ENCODE measurements at places on chromosomes 16 and 17.
A peak's percentile ranks its signal among the peaks of the same experiment; 100 is the strongest.

DNA sequence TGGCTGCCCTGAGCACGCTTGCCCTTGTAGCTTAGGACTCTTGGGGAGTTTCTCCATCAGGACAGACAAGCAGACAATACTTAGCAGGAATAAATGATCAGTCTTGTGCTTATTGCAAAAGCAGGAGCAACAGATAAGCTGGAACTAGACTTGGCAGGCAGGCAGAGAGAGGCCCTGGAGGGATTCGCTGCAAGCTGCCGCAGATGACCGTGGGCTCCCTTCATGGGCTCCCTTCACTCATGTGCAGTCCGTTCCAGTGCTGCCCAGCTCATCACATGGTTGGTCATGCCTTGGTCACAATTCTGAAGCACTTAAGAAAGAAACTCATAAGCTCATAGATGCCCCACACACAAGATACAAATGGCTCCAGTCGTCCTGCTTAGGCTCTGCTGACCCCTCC, 2.4 kb upstream of the SLC5A10 start:
- no peak for DNase-seq

DNA sequence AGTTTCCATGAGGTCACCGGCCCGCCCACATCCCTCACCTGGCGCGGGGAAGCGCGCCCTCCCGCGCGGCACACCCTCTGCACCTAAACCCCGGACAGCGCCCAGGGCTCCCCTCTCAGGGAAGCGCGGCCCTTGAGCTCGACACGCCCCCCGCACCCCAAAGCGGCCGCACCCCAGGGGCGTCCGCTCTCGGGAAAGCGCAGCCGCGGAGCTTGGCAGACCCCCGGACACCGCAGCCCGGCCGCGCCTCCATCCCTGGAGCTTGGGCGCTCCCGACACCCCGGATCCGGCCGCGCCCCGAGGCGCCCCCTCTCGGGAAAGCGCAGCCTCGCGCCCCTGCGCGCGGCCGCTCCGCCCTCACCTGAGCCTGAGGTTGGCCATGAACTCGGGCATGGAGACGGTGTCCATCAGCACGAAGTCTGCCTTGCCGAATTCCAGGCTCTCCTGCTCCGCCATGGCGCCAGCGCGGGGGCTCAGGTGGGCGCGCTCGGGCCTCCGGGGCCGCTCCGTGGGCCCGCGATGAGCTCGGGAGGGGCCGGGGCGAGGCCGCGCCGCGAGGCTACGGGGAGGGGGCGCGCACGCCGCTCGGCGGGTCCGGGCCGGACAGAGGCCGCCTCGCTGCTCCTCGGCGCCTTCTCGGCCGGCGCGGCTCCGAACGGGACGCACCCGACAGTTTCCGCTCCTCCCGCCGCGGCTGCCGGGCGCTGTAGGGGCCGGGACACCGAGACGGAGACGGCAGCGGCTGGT, at the start of gene MYO1D:
Gene MYO1D, minus strand, starts transcription at position 708 of the 747 bp plus-strand sequence. Its CDS starts 252 bp downstream, at position 456.
- DNase-seq, result peak; percentile 72

- DNase-seq, result peak; percentile 86
These were observed 7.9 kb downstream of the KDM6B start for GRCh38 chr17:7841915-7842379.

DNA sequence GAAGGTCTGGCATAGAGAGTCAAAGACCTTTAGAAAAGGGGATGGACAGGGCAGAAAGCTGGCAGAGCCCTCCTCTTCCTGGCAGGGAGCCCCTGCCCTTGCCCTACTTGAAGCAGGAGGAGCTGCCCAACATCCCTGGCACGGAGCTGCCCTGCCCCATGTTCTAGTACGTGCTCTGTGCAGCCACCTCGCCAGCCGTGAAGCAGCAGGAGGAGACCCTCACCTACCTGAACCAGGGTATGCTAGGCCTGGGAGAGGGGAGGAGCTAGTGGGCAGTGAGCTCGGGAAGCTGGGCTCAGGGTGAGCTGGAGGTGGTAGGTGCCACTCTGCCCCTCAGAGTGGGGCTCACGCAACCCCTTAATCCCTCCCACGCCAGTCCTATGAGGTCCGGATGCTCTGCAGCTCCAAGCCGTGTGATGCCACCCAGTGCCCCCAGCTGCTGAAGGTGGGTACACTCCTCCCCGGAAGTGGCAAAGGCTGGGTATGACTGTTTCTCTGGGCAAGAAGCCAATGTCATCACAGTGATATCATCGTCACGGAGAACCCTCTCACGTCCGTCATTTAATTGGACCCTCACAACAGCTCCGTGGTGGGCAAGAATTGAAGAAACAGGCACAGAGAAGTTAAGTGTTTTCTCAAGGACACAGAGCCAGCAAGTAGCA, 12.7 kb upstream of the STAC2 start:
- DNase-seq, result peak; percentile 87

GRCh38 chr16:69796285-69797118, 34.4 kb downstream of the WWP2 start:
- peak; percentile 70 for DNase-seq

GRCh38 chr16:3740934-3741333, 23.6 kb upstream of the TRAP1 start:
- no peak for DNase-seq

DNA sequence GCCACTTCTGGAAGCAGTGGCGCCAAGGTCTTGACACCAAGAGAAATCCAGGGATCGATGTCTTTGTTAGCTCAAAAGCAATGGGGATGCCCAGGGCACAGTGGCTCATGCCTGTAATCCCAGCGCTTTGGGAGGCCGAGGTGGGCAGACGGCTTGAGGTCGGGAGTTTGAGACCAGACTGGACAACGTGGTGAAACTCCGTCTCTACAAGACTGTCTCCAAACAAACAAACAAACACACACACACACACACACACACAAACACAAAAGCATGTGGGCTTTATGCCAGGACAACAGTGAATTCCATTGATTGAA, 22.4 kb upstream of the FAAP100 start:
- no peak for DNase-seq

DNA sequence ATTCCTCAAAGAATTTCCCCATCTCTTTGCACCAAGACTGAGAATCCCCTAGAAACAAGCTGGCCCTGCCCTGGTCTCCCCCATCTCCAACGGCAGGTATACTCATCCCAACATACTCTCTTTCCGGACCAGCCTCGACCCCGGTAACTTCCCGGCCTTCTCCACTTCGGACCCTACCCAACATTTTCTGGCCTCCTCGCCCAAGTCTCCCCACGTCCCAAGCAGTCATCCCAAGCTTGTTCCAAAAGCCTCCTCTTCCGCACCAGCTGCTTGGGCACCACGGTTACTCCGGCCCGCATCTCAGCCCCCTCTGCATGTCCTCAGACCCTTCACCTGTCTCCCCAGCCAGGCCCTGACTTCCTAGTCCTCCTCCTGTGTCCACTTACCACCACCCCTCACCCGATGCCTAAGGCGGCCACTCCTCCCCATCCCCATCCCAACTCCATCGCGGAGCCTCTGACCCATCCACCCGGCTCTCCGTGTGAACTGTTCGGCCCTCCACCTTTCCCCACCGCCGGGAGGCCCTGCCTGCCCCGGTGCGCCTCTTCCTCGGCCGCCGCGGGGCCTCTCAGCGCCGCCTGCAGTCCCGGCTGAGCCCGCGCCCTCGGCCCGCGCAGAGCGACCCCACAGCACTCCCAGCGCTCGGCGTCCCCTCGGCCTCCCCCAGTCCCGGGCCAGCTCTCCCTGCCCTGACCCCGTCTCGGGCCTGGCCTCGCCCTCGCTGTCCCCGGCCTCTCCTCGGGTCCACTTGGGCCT, 994 bp downstream of the PITPNA start:
- DNase-seq, result peak; percentile 23

- no peak for DNase-seq
These were observed 58.5 kb downstream of the IQCK start for GRCh38 chr16:19776565-19776964.

- no peak for DNase-seq
These were observed 7.1 kb downstream of the SETD1A start for GRCh38 chr16:30964574-30965226.

- peak; percentile 73 for DNase-seq
These were observed 3.5 kb upstream of the RPL13 start for GRCh38 chr16:89556750-89557689.

- peak; percentile 77 for DNase-seq
These were observed 102.0 kb downstream of the ITFG1 start for GRCh38 chr16:47358816-47359215.

DNA sequence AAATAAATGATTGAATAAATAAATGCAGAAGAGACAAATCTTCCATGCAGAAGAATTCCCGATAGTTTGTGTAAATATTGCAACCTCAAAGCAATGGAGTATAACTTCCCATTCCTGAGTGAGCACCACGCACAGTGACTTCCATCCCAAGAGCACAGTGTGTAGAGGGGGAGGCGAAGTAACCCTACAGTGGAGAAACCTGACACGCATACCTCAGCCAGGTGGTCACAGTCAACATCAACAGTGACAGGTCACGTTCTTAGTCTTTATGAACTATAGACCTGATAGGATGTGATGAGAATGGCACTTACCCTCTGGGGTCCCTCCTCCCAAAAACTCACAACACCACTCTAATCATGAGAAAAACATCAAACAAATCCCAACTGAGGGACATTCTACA, 111.6 kb downstream of the DYNLRB2 start:
- no peak for DNase-seq

DNA sequence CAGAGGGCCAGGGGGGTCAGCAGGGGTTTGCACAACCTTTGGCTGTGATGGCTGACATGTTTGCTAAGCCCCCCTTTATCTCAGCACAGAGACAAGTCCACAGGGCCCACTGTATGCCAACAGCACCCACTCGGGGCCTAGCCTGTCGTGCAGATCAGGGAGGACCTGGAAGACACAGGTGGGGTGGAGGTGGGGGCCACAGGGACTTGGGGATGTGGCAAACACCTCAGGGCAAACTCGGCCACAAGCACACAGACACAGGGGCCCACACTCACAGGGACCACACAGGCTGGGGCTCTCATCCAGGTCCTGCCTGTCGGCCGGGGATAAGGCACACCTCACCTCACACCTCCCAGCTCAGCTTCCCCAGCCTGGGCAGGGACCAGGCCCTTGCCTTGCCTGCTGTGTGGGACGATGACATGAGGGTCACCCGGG, 87.9 kb downstream of the C16orf78 start:
- no peak for DNase-seq

- no peak for DNase-seq
These were observed 267.4 kb upstream of the PSMD7 start for GRCh38 chr16:74029115-74029792.

GRCh38 chr16:64493709-64494108, 628.2 kb downstream of the CDH11 start:
- DNase-seq, result no peak

GRCh38 chr16:17511340-17511739, 40.6 kb upstream of the XYLT1 start:
- no peak for DNase-seq

GRCh38 chr16:28210979-28211588, 681 bp downstream of the XPO6 start:
- peak; percentile 82 for DNase-seq

- no peak for DNase-seq
These were observed 3.4 kb downstream of the TRADD start for GRCh38 chr16:67156143-67156844.

- DNase-seq, result peak; percentile 70
These were observed 21.2 kb upstream of the LGALS9 start for GRCh38 chr17:27609611-27610303.

DNA sequence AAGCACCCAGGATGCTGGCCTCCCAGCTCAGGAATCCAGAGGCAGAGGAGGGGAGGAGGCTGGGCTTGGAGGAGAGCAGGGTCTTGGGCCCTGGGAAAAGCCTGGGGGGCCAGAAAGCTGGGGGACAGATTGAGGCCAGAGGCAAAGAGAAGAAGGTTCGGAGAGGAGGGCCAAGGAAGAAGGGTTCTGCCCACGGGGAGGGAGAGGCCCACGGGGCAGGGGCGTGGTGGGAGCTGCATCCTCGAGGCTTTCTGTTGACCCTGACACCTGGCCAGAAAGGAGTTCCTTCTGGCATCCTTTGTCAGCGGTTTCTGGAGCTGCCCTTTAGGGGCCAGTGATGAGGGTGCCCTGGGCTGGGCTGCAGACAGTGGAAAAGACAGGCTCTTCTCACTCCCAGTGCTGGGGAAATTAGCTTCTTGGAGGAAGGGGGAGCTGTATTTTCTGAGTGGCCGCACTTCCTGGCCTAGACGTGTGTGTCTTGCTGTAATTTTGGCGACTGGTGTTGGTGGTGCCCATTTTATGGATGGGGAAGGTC, 308.7 kb downstream of the SEC14L1 start:
- DNase-seq, result no peak

- DNase-seq, result no peak
These were observed 47.1 kb downstream of the EPN2 start for GRCh38 chr17:19284005-19284959.

GRCh38 chr16:67311607-67312488, 14.7 kb downstream of the KCTD19 start:
- peak; percentile 100 for DNase-seq

GRCh38 chr17:73301369-73301768, 10.4 kb downstream of the CDC42EP4 start:
- DNase-seq, result no peak

DNA sequence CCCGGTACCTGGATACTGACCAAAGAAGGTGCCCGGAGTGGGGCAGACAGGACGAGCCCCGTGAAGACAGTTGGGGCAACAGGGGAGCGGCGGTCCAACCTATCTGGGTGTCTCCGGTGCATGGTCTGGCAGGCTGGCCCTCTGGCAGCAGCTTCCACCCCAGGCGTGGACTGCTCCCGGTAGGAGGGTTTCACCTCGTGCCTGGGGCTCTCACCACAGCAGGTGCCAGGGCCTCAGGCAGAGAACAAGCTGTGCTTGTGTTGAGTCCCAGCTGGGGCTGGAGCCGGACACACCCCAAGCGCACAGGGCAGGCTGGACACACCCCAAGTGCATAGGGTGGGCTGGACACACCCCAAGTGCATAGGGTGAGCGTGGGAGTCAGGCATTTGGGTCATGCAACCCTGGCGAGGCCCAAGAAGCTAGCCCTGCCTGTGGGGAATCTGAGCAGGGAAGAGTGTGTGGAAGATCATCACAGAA, 1.5 kb upstream of the FBXL16 start:
- DNase-seq, result no peak

GRCh38 chr17:7848131-7848579, 6.7 kb upstream of the TMEM88 start:
- DNase-seq, result no peak

- DNase-seq, result peak; percentile 96
These were observed 29.5 kb upstream of the CDH1 start for GRCh38 chr16:68707340-68708152.

DNA sequence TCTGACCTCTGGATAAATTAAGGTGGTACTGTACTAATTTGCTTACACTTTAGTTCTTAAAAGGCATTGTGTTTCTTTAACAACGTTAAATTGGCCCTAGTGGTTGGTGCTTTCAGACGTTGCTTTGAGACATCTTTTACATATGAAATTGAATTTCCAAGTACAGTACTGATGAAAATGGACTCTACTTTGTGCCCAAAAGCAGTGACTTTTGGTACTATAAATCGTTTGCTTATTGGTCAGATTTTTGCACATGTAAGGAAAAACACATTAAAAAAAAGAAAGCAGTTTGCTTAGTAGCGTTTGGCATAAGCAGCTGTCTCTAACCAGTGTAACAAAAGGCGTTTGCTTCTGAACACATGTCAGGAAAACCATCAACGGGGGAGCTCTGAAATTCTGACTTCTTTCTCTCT, 139.6 kb downstream of the CDK5R1 start:
- DNase-seq, result no peak

- peak; percentile 97 for DNase-seq
These were observed 36.7 kb downstream of the TK2 start for GRCh38 chr16:66513111-66513723.

GRCh38 chr17:31561469-31562375, 170.2 kb downstream of the RAB11FIP4 start:
- peak; percentile 71 for DNase-seq

GRCh38 chr17:9760266-9760665, 31.1 kb downstream of the DHRS7C start:
- no peak for DNase-seq

GRCh38 chr17:8708025-8708461, 36.6 kb downstream of the CCDC42 start:
- DNase-seq, result no peak

All from kidney tubule cell (primary cell).